ENCODE measurements at places on chromosomes 6 and 20. TPM values are rescaled to one million over a fixed set of nuclear protein-coding genes. Genes with fewer than 3 reads are reported as not detected.

SRMS gene
- total RNA-seq: not detected

SLC25A27 gene
- total RNA-seq: 7.9 TPM

CLPSL2 gene
- total RNA-seq: not detected

DNAH8 gene
- total RNA-seq: not detected

GCNT2 gene
- total RNA-seq: 1.0 TPM

NRSN1 gene
- not detected for total RNA-seq

TPBG gene
- total RNA-seq: 87.8 TPM

JARID2 gene
- 13.3 TPM for total RNA-seq

IPCEF1 gene
- not detected for total RNA-seq

ULBP2 gene
- 0.24 TPM for total RNA-seq

FAXC gene
- total RNA-seq: 3.8 TPM

LTB gene
- not detected for total RNA-seq
